Ovary (tissue), 10 donors: ENCODE measurements at places on chromosomes 2 and 18. TPM values are rescaled to one million over a fixed set of nuclear protein-coding genes. Genes with fewer than 3 reads are reported as not detected.

- no peaks in the 10 kb centered on the region for H3K4me1 ChIP-seq
- DNase-seq, result no peak
- no peaks in the 10 kb centered on the region for H3K36me3 ChIP-seq
- no peak overlapping the region for H3K4me3 ChIP-seq
- H3K27me3 ChIP-seq, result no peaks in the 10 kb centered on the region
Measured at GRCh38 chr2:178782236-178782635, 25.0 kb downstream of the TTN start.

The RFTN2 gene
- polyA plus RNA-seq, result 13.4 TPM

- H3K36me3 ChIP-seq, result no peaks in the 10 kb centered on the region
- DNase-seq, result peak; percentile 58
- peak overlapping the region; percentile 61 for H3K27ac ChIP-seq
- H3K4me3 ChIP-seq, result no peak overlapping the region
- no peaks in the 10 kb centered on the region for H3K27me3 ChIP-seq
Measured at GRCh38 chr18:10032331-10033015, 118.7 kb downstream of the VAPA start.

DNA sequence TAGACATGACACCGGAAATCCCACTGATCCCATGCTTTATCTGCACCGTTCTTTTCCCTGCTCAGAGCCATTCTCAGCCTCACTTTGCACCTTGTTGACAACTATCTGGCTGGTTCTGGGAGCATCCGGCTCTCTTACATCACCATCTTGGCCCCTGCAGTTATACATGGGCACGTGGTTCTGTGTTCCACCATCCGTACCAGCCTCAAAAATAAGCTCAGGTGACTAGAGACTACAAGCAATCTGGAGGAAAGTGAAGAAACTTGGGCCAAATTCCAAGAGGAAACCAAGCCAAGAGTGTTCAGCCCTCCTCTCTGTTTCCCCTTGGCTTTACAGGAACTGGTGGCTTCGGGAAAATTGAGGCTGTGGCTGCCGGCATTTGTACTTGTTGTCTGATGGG, 244.6 kb upstream of the ACVR2A start:
- H3K4me3 ChIP-seq, result no peak overlapping the region
- no peak for DNase-seq
- H3K27ac ChIP-seq, result no peak overlapping the region
- H3K27me3 ChIP-seq, result no peaks in the 10 kb centered on the region
- no peaks in the 10 kb centered on the region for H3K36me3 ChIP-seq
- peaks cover 3% of the 10 kb centered on the region for H3K4me1 ChIP-seq

DNA sequence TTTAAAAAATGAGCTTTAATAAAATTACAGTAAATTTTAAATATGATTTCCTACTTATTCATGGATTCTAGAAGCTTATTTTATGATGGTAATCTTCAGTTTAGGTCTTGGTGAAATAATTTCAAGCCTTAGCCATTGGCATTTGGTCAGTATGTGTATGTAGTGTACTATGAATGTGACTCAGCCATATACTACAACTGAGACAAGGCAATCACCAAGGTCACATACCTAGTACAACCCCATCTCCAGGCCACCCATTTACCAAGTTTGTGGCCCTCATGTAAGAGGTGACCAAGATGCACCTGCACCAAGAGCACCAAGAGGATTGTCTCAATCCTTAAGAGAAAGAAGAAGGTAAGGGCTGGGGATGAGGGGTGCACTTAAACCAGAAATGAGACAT, 54.8 kb upstream of the FRZB start:
- H3K27me3 ChIP-seq, result no peaks in the 10 kb centered on the region
- no peak overlapping the region for H3K4me3 ChIP-seq
- H3K4me1 ChIP-seq, result no peaks in the 10 kb centered on the region

GRCh38 chr2:41907771-41908207, 140.0 kb upstream of the PKDCC start:
- H3K27ac ChIP-seq, result no peak overlapping the region
- no peaks in the 10 kb centered on the region for H3K36me3 ChIP-seq
- H3K4me1 ChIP-seq, result peaks cover 17% of the 10 kb centered on the region
- no peaks in the 10 kb centered on the region for H3K27me3 ChIP-seq
- H3K4me3 ChIP-seq, result no peak overlapping the region

- no peaks in the 10 kb centered on the region for H3K27me3 ChIP-seq
- no peak overlapping the region for H3K4me3 ChIP-seq
- H3K36me3 ChIP-seq, result no peaks in the 10 kb centered on the region
Measured at GRCh38 chr18:25047983-25048382, 304.0 kb downstream of the ZNF521 start.
